Endothelial cell of umbilical vein (primary cell): ENCODE measurements at places on chromosomes 13 and 19. TPM values are rescaled to one million over a fixed set of nuclear protein-coding genes. Genes with fewer than 3 reads are reported as not detected.

Gene ZNF829
- total RNA-seq: 1.2 and 1.3 TPM in 2 replicates

Gene CBARP
- total RNA-seq: 9.2 and 9.6 TPM in 2 replicates

Gene PSG11
- total RNA-seq: not detected in 2 replicates

Gene CYP2A7
- not detected in 2 replicates for total RNA-seq

- DNase-seq: no peak
These were observed 54.0 kb downstream of the DOCK9 start for GRCh38 chr13:98923641-98924397.

DNA sequence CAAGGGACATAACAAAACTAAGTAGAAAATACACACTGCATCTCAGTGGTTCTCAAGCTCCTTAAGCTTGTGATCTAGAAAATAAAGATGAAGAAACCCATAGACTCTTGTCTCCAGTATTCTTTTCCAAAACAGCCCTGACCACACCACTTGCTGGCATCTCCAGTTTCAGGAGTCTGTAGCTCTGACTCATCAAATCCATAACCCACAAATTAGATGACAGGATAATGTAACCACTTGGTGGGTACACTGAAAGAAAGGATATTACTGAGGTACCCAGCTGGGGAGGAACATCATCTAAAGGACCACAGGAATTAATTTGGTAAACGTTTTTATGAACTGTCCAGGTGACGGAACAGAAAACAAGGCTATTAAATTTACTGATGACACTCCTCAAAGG is 214.7 kb downstream of the VWA8 start:
- DNase-seq: no peak

DNA sequence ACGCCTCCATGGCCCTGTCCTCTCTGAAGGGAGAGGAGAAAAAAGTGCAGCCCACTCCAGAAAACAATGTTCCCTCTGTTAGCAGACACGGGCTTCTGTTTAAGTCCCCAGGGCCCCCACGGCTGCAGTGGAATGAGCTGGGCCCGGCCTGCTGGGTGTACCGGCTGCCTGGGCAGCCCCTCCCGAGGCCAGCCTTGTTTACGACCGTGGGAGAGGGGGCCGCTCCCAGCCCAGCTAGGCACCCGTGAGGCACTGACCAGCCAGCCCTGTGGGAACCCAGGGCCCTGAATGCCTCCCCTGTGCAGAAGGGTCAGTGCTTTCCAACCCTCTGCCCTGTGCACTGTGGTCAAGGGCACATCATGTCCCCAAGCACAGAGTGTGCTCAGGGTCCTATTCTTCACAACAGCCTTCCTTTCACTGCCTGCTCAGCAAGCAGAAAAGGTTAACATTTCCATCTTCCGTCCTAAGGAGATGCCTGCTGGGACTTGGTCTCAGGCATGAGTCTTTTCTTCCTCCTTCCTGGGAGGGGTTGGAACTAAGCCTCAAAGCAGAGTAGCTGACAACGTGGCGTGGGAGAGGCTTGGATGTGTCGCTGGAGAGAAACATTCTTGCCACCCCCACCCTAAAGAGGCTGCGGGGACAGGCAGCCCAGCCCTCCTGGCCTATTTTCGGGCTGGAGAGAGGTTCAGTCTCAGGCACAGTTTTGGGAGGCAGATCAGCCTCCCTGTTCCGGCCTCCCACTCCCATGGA is 90.1 kb downstream of the RGCC start:
- DNase-seq: no peak

- no peak for DNase-seq
These were observed 7.8 kb downstream of the ZNF350 start for GRCh38 chr19:51978882-51979281.

DNA sequence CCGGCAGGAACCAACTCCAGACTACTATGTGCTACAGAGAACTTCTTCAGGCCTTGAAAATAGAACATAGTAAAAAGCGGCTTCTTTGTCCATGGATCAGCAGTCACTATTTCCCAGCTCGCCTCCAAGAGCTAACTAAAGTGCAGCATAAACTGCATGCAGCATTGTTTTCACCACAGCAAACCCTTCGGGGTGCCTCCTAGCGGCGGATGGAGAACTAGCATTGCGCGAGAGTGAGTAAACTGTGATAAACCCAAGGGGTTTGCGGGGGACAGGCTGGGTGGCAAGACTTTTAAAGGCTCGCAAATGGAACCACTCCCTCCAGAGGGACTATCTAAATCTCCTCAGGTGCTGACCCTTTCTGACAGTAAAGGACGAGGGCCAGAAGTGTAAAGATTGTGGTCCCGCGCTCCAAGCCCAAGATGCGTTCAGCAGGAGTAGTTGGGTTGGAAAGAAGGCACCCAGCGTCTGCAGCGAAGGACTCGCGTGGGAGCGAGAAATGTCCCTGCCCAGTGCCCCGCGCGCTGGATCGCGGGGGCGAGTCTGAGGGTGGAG is 21.5 kb upstream of the SGCG start:
- peak; percentile 6 for DNase-seq

GRCh38 chr13:96780105-96780504 is 214.2 kb downstream of the OXGR1 start:
- no peak for DNase-seq
